Left lobe of liver (tissue), 2 donors: ENCODE measurements at places on chromosomes 12 and 14.
A peak's percentile ranks its signal among the peaks of the same experiment; 100 is the strongest.

GRCh38 chr14:22594156-22594716 is 3.9 kb upstream of the ABHD4 start:
- DNase-seq = no peak

GRCh38 chr12:1534748-1535147 is 59.6 kb downstream of the FBXL14 start:
- no peak for DNase-seq

- DNase-seq = no peak
These were observed 795.6 kb downstream of the DIO2 start for GRCh38 chr14:79415726-79416125.

GRCh38 chr12:78929075-78929418 is 64.5 kb downstream of the SYT1 start:
- no peak for DNase-seq

DNA sequence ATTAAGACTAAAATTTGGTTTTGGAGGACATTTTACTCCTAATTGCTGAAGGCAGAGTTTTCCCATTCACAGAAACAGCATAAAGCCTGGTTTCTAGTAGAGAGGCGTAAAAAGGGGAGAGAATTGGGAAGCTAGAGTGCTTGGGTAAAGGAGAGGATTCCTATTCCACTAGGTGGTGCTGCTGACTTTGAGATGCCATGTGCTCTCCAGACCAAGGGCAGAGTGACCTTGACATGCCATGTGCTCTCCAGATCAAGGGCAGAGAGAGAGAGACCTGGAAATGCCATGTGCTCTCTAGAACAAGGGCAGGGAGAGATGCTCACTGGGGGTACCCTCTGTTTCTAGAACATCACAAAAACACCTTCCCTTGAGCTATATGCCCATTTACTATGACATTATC is 176.2 kb upstream of the PDZRN4 start:
- no peak for DNase-seq

- no peak for DNase-seq
These were observed 230.9 kb downstream of the BTG1 start for GRCh38 chr12:91914701-91915100.

GRCh38 chr14:34794217-34794616 is 79.8 kb upstream of the CFL2 start:
- no peak for DNase-seq

DNA sequence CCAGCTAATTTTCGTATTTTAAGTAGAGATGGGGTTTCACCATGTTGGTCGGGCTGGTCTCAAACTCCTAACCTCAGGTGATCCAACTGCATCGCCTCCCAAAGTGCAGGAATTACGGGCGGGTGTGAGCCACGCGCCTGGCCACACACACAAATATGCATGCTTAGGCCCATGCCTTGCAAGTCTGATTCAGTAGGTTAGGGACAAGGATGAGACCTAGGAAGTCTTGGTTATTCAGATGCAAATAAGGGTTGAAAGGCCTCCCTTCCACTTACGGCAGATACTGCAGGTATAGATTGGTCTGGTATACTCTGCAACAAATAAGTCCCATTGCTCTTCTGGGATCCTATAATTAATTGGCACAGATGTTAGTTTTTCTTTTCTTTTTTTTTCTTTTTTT is 32.9 kb downstream of the TXNRD1 start:
- DNase-seq = no peak

- no peak for DNase-seq
These were observed 62.0 kb upstream of the LRTM2 start for GRCh38 chr12:1758376-1758775.

- DNase-seq = no peak
These were observed 96.2 kb downstream of the PTPRB start for GRCh38 chr12:70540996-70541395.

- no peak for DNase-seq
These were observed 169.0 kb downstream of the FBXL14 start for GRCh38 chr12:1425396-1425729.

DNA sequence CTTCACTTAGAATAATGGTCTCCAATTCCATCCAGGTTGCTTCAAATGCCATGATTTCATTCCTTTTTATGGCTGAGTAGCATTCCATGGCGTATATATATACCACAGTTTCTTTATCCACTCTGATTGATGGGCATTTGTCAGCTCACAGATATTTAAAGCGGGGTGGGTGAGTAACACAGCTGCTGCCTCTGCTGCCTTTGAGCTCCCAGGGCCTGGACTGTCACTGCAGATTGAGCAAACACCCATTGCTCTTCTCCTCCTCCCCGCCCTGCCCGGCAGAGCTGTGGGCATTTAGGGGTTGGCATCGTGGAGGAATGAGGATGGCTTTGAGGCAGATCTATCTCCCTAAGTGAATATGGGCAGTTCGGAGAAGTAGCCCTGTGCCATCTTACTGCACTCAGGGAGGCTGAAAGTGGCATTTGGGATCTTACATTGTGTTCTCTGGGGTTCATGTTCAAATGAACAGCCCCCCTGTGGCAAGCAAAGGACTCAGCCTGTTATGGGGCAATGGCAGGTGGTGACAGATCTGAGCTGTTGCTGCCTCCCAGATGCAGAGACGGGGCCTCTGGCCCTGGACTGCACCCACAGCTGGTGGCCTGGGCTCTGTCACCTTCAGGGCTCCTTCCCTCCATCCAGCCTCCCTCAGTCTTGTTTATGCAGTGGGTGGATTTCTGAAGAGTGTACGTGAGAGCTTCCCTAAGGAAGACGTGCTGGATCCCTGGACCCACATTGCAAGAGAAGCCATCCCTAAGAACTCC is 4.9 kb downstream of the RFLNA start:
- DNase-seq = no peak

DNA sequence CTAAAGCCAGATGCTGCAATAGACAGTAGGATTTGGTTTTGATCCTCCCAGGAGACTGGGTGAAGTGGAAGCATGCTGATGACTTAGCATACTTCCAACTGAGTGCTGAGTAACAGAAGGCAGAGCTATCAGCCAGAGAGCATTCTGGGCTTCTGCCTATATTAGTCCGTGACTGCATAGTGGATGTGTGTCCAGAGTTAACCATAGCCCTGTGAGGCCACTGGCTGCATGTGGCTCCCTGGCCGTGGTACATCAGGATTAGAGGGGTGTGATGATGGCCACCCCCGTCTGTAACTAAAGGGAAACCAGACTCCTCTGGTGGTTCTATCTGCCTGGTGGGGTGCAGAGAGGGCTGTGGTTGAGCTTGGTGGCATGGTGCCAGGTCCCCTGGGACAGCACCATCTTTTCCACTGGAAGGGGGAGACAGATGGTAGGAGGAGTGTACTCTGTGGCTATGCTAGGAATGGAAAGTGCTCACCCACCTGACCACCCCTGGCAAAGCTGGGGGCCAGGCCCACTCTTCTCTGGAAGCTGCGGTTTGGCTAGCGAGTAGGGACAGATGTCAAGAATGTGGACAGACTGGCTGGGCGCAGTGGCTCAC is 27.4 kb downstream of the ABCD4 start:
- no peak for DNase-seq

DNA sequence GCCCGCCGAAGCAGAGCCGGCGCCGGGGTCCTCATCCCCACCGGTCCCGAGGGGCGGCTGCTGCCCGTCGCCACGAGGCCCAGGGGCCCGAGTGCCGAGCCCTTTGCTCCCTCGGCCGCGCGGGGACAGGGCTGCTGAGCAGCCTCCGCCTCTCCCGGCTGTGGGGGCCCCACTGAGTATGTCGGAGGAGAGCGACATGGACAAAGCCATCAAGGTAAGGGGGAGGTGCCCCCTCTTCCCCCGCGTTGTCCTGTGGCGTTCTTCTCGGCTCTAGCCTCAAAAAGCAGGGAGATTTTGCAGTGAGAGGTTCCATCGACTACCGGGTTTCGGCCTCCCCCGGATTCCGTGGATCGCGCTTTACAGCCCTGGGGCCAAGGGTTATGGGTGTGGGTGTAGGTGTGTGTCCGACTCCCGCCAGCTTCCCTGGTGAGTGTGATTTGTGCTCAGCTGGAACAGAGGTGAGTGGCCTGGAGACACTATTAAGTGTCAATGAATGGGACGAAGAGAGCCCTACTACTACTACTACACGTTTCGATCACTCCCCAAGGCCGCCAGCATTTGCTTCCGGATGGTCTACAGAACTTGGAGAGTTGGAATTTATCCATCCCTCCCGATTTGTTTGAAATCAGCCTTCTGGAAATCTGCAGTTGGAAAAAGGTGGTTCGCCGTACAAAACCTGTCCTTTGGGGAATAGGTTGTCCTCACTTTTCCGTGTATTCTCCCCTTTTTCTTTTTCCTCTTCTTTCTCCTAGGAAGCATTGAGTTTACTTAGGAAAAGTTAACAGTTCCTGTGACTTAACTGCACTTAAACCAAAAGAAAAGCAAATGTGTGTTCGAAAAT is 748 bp downstream of the MAPKAPK5 start:
- peak; percentile 51 for DNase-seq

GRCh38 chr14:103068351-103069073 is 11.2 kb upstream of the CDC42BPB start:
- DNase-seq = no peak

DNA sequence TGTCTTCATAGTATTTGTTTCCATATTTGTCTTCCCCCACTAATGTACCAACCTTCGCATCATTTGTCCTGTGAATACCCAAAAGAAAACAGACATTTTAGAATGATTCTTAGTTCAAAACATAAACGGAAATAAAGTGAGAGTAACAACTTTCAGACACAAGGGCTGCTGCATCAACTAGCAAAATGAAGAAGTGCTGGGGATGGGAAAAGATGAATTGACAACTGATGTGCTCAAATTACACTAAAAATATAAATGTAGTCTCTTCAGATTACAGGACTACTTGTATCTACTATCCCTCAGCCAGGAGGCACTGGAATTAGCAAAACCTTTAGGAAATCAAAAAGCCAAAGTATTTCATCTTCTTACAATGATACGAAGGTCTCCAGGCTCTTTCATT is 743 bp downstream of the NDUFA12 start:
- no peak for DNase-seq

DNA sequence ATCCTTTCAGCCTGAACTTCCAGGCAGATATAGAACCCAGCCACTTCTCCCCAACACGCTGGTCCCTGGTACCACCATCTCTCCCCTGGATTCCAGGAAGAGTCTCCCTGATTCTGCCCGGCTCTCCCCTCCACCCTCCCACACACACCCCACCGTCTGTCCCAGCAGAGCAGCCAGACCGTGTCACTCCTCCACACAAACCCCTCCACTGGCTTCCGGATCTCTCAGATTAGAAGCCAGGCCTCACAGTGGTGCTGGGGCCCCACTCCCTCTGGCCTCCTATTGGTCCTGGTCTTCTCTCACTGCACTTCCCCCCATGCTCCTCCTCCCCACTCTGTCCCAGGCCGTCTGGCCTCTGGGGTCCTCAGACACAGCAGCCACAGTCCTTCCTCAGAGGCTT is 52.4 kb upstream of the CDKN3 start:
- no peak for DNase-seq

DNA sequence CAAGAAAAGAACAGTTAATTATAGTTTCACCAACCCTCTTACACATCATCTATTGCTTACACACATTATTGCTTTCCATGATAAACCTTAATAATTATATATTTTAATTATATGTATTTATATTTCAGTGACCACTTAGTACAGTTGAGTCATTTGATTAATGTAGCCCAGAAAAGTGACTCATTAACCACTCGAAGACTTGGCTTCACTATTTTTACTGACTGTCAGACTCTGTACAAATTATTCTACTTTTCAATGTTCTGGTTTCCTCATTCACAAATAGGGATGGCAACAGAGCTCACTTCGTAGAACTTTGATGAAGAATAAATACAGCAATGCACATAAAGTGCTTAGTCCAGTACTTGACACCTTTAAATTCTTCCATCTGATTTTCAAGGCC is 98.3 kb downstream of the CFAP54 start:
- DNase-seq = no peak

- no peak for DNase-seq
These were observed 15.2 kb downstream of the ADCY6 start for GRCh38 chr12:48773686-48774085.

GRCh38 chr14:59241121-59241520 is 52.7 kb downstream of the DAAM1 start:
- no peak for DNase-seq

DNA sequence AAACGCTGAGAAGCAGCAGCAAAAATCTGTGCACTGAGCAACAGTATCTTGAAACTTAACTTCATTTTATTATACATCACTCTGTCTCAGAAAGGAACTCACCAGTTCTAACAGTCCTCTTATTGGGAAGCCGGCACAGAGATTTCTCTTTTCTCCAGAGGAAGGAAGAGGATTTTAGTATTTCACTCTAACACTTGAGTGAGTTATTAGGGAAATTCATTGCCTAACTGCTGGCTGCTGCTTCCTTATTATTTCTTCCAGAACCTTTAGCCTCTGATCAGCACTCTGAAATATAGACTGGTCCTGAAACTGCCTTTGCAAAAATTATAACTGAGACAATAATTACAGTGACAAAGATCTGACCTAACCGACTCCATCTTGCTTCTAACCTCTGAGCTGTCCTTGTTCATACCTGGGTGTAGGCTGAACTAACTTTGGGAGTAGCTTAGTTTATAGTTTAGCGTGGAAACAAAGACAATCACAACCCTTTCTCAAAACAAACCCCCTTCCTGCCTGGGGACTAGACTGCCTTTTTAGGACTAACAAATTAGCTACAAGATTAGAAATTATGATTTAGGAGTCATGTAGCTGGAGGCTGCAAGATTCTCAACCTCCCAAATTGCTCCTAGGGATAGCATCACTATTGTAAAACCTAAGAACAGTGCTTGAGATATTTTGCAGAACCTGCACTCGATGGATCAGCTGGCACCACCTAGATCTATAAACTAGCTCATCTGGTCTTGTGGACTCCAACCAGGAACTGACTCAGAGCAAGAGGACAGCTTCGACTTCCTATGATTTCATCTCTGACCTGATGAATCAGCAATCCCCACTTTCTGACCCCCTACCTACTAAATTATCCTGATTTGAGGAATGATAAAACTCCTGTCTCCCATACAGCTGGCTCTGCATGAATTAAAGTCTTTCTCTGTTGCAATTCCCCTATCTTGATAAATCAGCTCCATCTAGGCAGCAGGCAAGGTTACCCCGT is 117.5 kb downstream of the DYRK2 start:
- no peak for DNase-seq

- DNase-seq = no peak
These were observed 15.2 kb downstream of the SERPINA12 start for GRCh38 chr14:94494085-94494484.

- no peak for DNase-seq
These were observed 36.7 kb upstream of the NKX2-8 start for GRCh38 chr14:36619131-36619530.

GRCh38 chr12:32545413-32545980 is 133.6 kb upstream of the DNM1L start:
- no peak for DNase-seq

- DNase-seq = no peak
These were observed 6.5 kb downstream of the HOXC12 start for GRCh38 chr12:53961025-53961761.

DNA sequence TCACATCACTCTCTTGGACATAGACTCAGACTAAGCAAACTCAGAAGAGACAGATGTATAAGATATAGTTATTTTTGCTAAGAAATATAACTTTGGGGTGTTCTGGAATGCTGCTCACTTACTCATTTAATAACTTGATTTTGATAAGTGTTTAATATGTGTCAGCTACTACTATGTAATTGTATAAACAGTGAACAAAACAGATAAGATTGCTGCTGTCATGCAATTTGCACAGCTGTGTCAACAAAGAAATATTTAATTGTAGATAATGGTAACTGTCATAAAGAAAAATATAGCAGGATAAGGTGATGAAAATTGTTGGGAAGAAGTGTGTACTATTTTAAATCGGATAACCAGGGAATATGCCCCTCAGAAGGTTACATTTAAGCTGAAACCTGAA is 84.1 kb upstream of the ZDHHC17 start:
- no peak for DNase-seq

GRCh38 chr12:71338933-71339332 is 100.7 kb upstream of the LGR5 start:
- DNase-seq = no peak
